ENCODE measurements at places on chromosomes 6 and 20.

GRCh38 chr6:11043378-11043960, 636 bp downstream of the ELOVL2 start:
- DNase-seq: no peak

GRCh38 chr6:46676604-46677313, 10.9 kb upstream of the TDRD6 start:
- no peak for DNase-seq

GRCh38 chr6:165937564-165938358, 229.9 kb downstream of the TBXT start:
- DNase-seq: no peak

DNA sequence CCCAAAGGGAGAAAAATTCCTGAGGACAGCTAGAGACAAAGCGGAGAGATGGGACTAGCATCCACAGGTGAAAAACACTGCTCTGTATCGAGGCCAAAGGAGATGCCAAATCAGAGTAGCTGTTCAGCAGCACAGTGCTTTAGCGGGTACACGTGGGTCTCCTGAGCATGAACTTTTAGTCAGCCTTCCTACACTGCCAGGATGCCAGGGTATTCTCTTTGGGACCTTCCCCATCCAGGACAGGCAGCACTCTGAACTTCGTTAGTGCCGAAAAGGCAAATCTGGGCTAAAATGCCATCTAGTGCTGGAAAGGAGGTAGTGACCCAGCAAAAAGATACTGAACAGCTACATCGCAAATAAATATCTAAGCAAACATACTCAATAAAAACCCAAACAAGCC, 64.9 kb downstream of the C6orf58 start:
- DNase-seq: no peak
